ENCODE measurements at places on chromosomes 4 and X. TPM values are rescaled to one million over a fixed set of nuclear protein-coding genes. Genes with fewer than 3 reads are reported as not detected.

- H3K27ac ChIP-seq: no peak overlapping the region
- H3K27me3 ChIP-seq: no peaks in the 10 kb centered on the region
- DNase-seq: no peak
- H3K36me3 ChIP-seq: no peaks in the 10 kb centered on the region
- H3K4me3 ChIP-seq: no peak overlapping the region
These were observed 144.2 kb downstream of the MSN start for GRCh38 chrX:65811558-65812228.

DNA sequence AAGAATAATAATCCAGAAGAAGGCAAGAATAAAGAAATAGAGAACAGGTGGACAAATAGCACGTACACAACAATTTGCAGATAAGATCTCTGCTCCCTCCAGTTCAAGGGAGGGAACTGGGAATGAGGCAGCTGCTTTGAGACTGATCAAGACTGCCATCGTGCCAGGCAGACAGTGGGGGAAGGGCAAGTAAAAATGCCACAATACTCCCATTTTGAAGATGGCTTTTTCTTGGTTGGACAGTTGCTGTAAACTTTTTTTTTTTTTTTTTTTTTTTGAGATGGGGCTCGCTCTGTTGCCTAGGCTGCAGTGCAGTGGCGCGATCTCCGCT, 17.2 kb downstream of the USP11 start:
- no peaks in the 10 kb centered on the region for H3K27me3 ChIP-seq
- DNase-seq: no peak
- H3K4me1 ChIP-seq: no peaks in the 10 kb centered on the region
- H3K27ac ChIP-seq: no peak overlapping the region

The SYP gene
- 0.45 TPM for total RNA-seq

DNA sequence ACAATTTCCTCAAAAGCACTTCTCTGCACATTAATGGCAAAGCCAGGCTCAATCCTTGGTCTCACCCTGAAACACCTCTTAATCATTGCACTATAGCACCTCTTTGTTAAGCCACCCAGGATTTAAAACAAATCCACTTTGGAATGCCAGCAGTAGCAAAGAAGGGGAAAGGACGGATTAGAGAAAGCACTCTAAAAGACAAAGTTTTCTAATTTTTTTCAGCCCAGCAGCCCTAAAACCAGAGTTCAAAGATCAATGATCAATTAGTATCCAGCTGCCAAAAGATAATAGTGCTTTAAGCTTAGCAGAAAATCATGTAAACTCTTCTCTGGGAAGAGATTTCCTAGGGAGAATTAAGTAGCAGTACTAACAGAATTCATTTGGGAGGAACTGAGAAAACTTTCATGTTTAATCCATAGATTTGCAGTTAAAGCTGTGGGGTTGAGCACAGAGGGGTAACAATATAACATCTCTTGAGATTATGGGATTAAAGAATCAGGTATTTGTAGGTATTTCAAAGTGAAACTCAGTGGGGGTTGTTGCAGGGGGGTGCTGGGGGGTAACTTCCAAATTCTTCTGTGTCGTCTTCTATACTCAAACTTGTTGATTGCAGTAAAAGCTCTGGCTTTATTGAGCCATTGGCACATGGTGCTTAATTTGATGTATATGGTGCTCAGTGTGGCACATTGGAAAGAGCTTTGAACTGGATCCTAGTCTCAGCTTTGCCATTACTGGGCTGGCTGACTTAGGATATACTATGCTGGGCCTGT, 61.8 kb downstream of the LRRC66 start:
- no peak overlapping the region for H3K4me3 ChIP-seq
- no peaks in the 10 kb centered on the region for H3K4me1 ChIP-seq
- DNase-seq: no peak
- H3K36me3 ChIP-seq: no peaks in the 10 kb centered on the region

DNA sequence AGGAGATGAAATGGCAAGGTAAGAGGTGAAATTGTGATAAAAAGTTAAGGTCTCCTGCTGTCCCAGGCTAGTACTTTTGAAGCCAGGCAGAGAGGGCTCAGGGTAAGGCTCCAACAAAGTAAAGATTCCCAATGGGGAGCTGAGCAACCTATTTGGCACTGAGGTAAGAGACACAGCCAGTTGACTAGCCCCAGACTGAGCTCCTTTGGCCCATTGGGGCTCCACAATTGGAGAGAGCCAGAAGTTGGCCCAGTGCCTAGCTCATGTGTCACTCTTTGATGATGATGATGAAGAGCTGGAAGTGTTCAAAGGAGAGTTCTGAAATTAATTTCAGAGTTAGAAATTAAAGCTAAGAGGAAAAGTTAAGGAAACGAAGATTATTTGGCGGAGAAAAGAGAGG, 94.6 kb downstream of the RLIM start:
- no peak overlapping the region for H3K27ac ChIP-seq
- H3K4me1 ChIP-seq: no peaks in the 10 kb centered on the region
- H3K36me3 ChIP-seq: no peaks in the 10 kb centered on the region
- no peaks in the 10 kb centered on the region for H3K27me3 ChIP-seq
- DNase-seq: no peak

GRCh38 chr4:42711496-42711895, 54.6 kb upstream of the ATP8A1 start:
- H3K36me3 ChIP-seq: no peaks in the 10 kb centered on the region
- H3K27me3 ChIP-seq: 0 out of 2 replicates have a peak, but pooled peaks cover 2% of the 10 kb centered on the region
- DNase-seq: no peak
- no peak overlapping the region for H3K4me3 ChIP-seq
- H3K4me1 ChIP-seq: no peaks in the 10 kb centered on the region

DNA sequence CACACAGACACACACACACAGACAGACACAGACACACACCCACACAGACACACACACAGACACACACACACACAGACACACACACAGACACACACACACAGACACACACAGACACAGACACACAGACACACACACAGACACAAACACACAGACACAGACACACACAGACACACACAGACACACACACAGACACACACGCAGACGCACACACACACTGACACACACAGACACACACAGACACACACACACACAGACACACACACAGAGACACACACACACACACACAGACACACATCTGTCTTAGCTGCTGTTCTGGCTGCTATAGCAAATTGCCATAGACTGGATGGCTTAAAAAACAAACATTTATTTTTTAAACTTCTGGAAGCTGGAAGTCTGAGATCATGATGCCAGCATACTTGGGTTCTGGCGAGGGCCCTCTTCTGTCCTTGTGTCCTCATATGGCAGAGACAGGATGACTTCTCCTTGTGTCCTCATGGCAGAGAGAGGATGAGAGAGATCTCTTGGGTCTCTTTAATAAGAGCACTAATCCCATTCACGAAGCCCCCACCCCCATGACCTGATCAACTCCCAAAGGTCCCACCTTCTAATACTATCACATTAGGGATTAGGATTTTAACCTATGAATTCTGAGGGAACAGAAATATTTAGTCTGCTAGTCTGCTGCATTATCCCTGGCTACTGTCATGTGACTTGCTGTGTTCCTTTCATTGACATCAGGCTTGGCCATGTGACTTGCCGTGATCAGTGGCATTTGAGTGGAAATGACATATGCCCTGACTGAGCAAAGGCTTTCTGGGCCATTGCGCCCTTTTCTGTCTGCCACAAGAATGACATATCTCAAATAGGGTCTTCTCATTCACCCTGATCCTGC, 32.7 kb upstream of the RASGEF1B start:
- peaks cover 21% of the 10 kb centered on the region for H3K27me3 ChIP-seq
- no peak overlapping the region for H3K4me3 ChIP-seq
- H3K27ac ChIP-seq: no peak overlapping the region
- DNase-seq: no peak

GRCh38 chrX:150364347-150365050, 1.4 kb downstream of the MAMLD1 start:
- peak; percentile 18 for DNase-seq
- peak overlapping the region; percentile 90 for H3K27ac ChIP-seq
- no peaks in the 10 kb centered on the region for H3K36me3 ChIP-seq
- H3K27me3 ChIP-seq: no peaks in the 10 kb centered on the region

DNA sequence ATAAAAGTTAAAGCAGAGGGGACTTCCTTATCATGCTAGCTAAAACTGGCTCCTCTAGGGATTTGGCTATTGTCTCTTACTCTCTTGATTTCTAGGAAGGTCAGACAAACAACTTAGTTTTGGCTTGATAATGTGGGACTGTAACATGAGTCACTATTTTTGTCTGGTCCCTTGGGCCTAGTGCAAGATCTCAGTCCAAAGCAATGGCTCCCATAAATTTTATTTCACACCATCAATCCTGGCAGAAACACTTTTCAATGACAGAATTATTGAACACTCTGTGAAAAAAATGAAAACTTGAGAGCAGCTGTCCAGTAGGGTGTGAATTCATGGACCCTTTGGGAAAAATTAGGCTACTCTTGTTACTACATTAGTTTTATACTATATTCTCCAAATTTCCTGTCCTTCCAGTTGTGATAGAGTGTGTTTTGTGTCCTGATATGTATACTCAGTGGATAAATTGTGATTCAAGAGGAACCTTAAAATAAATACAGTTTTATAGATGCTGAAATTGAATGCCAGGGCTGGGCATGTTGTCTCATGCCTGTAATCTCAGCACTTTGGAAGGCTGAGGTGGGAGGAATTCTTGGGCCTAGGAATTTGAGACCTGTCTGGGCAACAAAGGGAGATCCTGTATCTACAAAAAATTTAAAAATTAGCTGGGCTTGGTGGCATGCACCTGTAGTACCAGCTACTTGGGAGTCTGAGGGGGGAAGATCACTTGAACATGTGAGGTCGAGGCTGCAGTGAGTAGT, 10.8 kb upstream of the SNCA start:
- no peaks in the 10 kb centered on the region for H3K4me1 ChIP-seq
- H3K36me3 ChIP-seq: no peaks in the 10 kb centered on the region
- no peak for DNase-seq
- H3K27ac ChIP-seq: no peak overlapping the region
- H3K4me3 ChIP-seq: no peak overlapping the region

The PTTG2 gene
- total RNA-seq: not detected

DNA sequence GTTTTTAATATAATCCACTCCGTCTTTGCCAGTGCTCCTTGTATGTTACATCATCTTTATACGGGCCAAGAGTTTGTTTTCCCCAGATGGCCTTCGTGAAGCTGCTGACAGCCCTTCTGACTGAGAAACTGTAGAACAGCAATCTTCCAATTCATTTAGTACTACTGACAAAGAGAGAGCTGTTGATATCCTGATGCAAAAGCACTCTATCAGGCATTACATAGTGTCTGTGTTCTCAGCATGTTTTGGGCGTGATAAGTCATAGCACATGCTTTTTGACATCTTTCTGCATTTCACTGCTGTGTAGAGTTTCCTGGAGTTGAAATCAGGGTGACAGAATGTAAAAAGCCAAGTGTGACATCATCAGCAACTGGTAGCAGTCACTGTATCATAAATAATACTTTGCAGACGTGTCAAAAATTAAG, 746.3 kb upstream of the FAM241A start:
- H3K27me3 ChIP-seq: no peaks in the 10 kb centered on the region
- peak; percentile 60 for DNase-seq
- H3K4me1 ChIP-seq: peaks cover 34% of the 10 kb centered on the region
- H3K27ac ChIP-seq: peak overlapping the region; percentile 85
- H3K4me3 ChIP-seq: peak overlapping the region; percentile 20

The IGFBP7 gene
- total RNA-seq: 2.3 TPM

GRCh38 chr4:89009761-89010369, 47.1 kb downstream of the FAM13A start:
- H3K27me3 ChIP-seq: no peaks in the 10 kb centered on the region
- H3K4me3 ChIP-seq: no peak overlapping the region
- DNase-seq: no peak
- H3K36me3 ChIP-seq: peaks cover 32% of the 10 kb centered on the region

The ITM2A gene
- not detected for total RNA-seq

DNA sequence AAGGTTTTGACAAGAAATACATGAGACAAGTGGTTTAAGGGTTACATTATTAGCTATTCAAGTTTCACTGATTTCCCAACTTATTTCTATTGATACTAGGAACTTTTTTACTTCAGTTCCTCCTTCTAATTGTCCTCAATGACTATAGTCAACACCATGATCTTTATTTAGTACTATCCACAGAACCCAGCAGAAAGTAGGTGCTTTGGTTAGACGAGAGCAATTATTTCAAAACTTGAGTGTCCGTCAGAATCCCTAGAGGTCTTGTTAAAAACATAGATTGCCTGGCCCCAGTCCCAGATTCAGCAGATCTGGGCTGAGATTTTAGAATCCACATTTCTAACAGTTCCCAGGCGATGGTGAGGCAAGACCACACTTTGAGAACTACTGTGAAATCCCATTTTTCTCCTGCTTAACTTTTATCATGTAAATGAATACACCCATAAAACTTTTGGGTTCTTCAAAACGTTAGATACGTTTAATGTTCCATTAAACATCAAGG, 17.9 kb downstream of the EXOC1 start:
- H3K27me3 ChIP-seq: no peaks in the 10 kb centered on the region
- H3K36me3 ChIP-seq: peaks cover 36% of the 10 kb centered on the region
- DNase-seq: no peak
- H3K4me1 ChIP-seq: peaks cover 5% of the 10 kb centered on the region

The FATE1 gene
- not detected for total RNA-seq

The REELD1 gene
- not detected for total RNA-seq

The TMPRSS11F gene
- total RNA-seq: not detected

The FMR1NB gene
- total RNA-seq: not detected

GRCh38 chrX:646796-647195, 16.2 kb downstream of the SHOX start:
- no peaks in the 10 kb centered on the region for H3K36me3 ChIP-seq
- no peaks in the 10 kb centered on the region for H3K27me3 ChIP-seq
- no peaks in the 10 kb centered on the region for H3K4me1 ChIP-seq
- no peak overlapping the region for H3K4me3 ChIP-seq

The DCAF8L2 gene
- total RNA-seq: not detected

GRCh38 chrX:35826503-35826902, 28.4 kb downstream of the MAGEB16 start:
- no peaks in the 10 kb centered on the region for H3K36me3 ChIP-seq
- no peaks in the 10 kb centered on the region for H3K27me3 ChIP-seq
- DNase-seq: no peak
- no peak overlapping the region for H3K4me3 ChIP-seq

DNA sequence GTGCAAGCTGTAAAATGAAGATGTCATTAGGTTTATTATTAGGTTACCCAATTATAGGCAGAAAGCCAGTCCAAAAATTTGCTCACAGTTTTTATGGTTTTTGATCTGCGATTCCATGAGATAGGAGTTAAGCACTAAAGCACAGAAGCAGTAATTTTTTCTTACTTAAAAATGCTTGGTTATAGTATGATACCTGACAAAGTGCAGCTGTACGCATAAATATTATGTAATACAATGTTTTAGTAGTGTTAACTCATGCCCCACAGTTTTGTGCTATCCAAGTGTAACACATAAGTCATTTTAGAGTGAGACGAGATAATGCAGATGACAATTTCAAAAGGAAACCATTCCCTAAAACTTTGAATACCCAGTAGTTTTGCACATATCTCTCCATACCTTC, 357.8 kb downstream of the TMA16 start:
- no peak overlapping the region for H3K4me3 ChIP-seq
- H3K27me3 ChIP-seq: no peaks in the 10 kb centered on the region
- no peak overlapping the region for H3K27ac ChIP-seq
- no peaks in the 10 kb centered on the region for H3K36me3 ChIP-seq
- H3K4me1 ChIP-seq: no peaks in the 10 kb centered on the region
- DNase-seq: no peak

The GABRB1 gene
- total RNA-seq: not detected

GRCh38 chr4:63049278-63049677, 1360.0 kb downstream of the TECRL start:
- no peak overlapping the region for H3K4me3 ChIP-seq
- H3K36me3 ChIP-seq: no peaks in the 10 kb centered on the region
- DNase-seq: peak; percentile 19
- H3K27ac ChIP-seq: peak overlapping the region; percentile 56
- peaks cover 16% of the 10 kb centered on the region for H3K4me1 ChIP-seq
- H3K27me3 ChIP-seq: no peaks in the 10 kb centered on the region

- H3K27ac ChIP-seq: no peak overlapping the region
- no peaks in the 10 kb centered on the region for H3K36me3 ChIP-seq
- DNase-seq: peak; percentile 70
- peaks cover 9% of the 10 kb centered on the region for H3K4me1 ChIP-seq
- no peaks in the 10 kb centered on the region for H3K27me3 ChIP-seq
These were observed 134.9 kb upstream of the LEF1 start for GRCh38 chr4:108303488-108304177.
